ENCODE measurements at places on chromosomes 7 and 10.

- no peak for DNase-seq
These were observed 441.4 kb upstream of the COBL start for GRCh38 chr7:51757960-51758359.

DNA sequence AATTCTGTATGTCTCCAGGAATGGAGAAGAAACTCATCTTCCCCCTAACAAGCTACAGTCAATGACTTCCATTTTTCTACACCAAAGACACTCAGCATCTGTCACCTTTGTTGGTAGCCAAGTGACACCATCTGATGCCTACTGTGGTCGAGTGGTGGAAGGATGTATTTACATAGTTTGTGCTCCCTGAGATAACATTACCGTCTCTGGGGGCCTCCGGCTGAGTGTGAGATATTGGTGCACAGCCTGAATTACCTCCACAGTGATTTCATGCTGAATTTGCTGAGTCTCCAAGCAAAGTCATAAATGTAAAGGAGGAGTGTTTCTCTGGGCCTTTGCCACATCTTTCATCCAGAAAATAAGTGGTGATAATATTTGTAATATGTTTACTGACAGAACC lies 114.0 kb downstream of the GRID1 start:
- DNase-seq = no peak

GRCh38 chr7:155297517-155298287 lies at the start of gene INSIG1:
TSS of gene INSIG1 (plus strand) at chr7:155297878. CDS start at chr7:155298286, 408 bp downstream.
- DNase-seq = peak; percentile 92

- no peak for DNase-seq
These were observed 530.9 kb upstream of the AUTS2 start for GRCh38 chr7:69067397-69067796.

DNA sequence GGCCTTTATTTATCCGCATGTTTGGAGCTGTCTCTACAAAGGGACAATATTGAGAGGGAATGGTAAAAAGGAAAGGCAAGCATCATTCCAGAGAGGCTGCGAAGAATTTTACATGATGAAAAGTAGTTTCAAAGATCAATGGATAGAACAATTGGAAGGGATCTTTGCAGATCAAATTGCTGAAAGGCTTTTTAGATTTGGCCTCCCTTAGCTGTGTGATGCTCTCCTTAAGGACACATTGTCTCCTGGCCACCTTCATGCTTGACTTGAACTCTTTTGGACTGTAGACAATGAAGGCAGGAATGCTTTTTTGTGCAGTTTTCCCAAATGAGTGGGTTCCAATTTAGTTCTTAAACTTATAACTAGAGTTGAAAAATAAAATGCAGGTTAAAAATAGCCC lies 344.7 kb downstream of the ARL4A start:
- DNase-seq = no peak

GRCh38 chr10:121375172-121375571 lies 223.1 kb downstream of the FGFR2 start:
- no peak for DNase-seq

- no peak for DNase-seq
These were observed 591 bp downstream of the BZW2 start for GRCh38 chr7:16646472-16647072.

GRCh38 chr7:18064242-18064838 lies 36.7 kb upstream of the PRPS1L1 start:
- DNase-seq = no peak

GRCh38 chr7:64618785-64619456 lies 47.0 kb upstream of the ZNF107 start:
- peak; percentile 14 for DNase-seq

GRCh38 chr7:117777335-117778142 lies 95.7 kb downstream of the CTTNBP2 start:
- DNase-seq = no peak

DNA sequence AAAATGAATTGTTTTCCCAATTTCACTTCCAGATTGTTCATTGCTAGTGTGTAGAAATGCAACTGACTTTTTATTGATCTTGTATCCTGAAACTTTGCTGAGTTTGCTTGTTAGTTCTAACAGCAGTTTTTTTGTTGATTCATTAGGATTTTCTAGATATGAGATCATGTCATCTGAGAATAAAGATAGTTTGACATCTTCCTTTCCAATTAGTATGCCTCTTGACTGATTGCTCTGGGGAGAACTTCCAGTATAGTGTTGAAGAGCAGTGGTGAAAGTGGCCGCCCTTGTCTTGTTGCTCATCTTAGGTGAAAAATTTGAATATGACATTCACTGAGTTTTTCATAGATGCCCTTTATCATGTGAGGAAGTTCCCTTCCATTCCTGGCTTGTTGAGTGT lies 11.9 kb upstream of the SUN1 start:
- DNase-seq = no peak

DNA sequence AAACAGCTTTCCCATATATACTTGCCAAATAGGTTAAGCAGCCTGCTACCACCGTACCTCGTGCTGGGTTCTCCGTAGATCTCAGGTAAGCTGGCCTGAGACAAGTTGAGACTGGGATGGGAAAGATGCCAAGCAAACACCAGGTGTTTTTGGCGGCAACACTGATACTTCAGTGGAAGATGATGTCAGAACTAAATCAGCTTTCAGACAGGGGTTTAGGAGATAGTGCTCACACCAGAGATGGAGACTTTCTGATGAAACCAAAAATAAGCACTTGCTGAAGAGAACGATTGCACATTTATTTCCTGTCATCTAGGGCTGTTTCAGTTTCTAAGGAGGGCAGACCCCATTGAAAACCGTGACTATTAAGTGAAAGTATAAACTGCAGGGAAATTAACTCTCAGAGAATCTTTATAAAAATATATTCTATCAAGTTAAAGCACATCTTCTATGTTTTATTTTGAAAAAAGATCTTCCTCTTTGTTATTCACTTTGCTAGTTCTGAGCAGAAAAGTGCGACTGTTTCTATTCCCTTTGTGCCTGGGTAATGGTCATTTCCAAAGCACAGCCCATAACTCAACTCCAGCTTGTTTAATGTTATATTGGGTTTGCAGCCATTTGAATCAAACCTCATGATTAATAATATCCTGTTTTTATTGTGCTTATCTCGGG lies 149.9 kb downstream of the CPED1 start:
- no peak for DNase-seq

- DNase-seq = no peak
These were observed 1691.6 kb upstream of the LRRTM3 start for GRCh38 chr10:65234261-65234660.

DNA sequence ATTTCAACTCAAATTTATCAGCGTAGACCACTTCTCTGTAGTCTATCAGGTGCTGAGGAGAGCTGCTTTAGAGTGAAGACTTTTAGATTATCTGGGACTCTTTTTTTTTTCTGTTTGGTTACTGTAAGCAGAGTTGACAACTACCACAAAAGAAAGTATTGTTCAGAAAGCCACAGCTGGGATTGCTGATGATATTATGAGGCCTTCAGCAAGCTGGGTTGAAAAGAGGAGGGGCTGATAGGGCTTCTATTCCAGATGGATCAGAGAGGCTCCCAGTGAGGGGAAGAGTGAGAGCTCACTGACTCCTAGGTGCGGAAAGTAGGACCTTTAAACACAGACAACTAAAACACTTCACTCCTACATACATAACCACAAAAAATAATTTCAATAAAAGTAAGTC lies 188.5 kb upstream of the FERD3L start:
- DNase-seq = no peak

DNA sequence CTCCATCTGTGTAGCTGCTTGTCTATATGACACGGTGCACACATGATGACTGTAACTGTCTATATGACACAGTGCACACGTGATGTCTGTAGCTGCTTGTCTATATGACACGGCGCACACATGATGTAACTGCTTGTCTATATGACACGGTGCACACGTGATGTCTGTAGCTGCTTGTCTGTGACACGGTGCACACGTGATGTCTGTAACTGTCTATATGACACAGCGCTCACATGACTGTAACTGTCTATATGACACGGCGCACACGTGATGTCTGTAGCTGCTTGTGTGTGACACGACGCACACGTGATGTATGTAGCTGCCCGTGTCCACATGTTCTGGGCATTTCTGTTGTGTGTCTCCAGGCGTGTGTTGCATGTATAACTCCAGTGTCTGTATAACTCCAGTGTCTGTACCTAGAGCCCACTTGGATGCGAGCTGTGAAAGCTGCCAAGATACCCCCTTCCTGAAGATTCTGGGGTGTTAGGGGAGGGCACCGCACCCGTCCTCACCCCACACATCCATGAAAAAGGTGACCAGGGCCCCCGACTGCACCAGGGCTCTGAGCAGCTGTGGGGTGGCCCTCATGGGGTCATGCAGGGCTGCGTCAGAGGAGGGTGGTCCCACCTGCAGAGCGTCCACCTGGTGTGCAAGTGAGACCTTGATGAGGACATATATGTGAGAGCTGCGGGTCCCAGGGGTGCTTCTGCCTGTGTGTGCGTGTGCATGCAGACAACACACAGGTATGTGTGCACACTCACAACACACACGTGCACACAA lies 137.9 kb downstream of the ELFN1 start:
- DNase-seq = no peak

- no peak for DNase-seq
These were observed 506.3 kb downstream of the TYW1 start for GRCh38 chr7:67502929-67503328.

DNA sequence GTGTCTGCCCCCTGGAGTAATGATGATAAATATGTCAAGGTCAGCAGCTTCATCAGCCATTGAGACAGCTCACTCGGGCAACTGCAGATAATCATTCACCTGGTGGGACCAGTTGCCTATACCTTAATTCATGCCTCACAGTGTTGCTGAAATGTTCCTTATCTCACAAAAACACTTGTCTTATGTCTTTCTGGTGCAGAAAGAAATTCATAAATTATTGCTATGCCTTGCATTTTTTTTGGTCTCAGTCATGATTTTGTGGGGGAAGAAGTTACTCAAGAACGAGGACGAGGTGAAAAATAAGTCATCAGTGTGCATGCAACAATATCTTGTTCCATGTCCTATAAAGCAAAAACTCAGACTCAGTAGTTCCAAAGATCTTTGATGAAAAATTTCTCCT lies 16.0 kb downstream of the TRIL start:
- no peak for DNase-seq

DNA sequence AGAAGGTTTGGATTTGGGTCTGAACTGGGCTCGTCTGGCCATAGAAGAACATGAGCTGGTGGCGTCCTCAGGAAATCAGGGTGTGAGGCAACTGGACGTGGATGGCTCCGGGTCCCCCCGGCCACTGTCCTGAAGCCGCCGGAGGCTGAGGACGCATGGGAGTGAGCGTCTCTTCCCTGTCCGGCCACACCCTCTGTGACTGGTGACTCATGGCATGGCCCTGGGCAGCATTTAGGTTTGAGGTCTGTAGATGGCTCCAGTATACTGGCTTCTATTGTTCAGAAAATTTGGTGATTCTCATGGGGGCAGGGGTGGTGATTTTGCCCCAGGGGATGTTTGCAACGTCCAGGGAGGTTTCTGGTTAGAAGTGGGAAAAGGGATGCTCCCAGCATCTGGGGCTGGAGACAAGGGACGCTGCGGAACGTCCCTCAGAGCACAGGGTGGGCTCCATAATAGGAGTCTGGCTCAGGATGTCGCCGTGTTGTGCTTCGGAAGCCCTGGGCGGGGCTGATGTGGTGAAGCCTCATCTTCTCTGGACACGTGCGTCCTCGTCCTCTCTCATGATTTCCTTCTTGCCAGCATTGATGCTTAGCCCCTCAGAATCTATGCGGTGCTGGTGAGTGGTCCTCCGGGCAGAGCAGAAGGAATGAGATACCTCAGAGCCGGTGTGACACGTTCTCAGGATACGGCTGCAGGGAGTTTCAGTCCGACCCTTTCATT lies 49.9 kb downstream of the PITRM1 start:
- no peak for DNase-seq

DNA sequence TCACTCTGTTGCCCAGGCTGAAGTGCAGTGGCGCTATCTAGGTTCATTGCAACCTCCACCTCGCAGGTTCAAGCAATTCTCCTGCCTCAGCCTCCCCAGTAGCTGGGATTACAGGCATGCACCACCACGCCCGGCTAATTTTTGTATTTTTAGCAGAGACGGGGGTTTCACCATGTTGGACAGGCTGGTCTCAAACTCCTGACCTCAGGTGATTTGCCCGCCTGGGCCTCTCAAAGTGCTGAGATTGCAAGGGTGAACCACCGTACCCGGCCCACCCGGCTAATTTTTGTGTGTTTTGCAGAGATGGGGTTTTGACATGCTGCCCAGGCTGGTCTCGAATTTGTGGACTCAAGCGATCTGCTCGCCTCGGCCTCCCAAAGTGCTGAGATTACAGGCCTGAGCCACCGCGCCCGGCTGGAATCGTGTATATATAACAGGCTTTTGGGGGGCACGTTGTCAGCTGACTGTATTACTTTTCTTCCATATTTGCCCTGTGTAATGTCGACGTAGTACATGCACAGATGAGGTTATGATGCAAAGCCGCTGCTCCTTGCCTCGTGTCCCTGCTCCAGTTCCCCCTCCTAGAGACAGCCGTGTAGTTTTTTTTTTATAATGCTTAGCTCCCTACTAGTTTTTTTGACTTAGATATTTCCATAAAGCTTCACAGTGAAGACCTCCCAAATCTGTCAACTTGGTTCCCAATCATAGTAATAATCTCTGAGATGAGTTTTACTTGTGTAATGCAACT lies 883 bp upstream of the TRA2A start:
- no peak for DNase-seq

DNA sequence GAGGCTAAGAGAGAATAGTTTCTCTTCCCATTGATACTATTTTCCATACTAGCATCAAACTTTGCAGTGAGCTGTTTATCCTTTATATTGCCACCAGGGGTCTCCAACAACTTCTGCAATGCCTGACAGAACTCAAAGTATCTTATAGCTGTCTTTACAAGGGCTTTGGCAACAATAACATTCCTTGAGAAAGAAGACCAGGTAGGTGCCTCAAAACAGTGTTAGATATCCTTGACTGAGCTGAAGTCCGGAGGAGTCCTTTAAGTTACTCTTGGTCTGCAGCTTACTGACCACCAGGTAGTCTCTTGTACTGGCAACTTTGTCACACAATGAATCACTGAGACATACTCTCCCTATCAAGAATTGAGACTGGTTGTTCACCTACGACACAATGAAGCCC lies 30.0 kb upstream of the TES start:
- DNase-seq = peak; percentile 22

DNA sequence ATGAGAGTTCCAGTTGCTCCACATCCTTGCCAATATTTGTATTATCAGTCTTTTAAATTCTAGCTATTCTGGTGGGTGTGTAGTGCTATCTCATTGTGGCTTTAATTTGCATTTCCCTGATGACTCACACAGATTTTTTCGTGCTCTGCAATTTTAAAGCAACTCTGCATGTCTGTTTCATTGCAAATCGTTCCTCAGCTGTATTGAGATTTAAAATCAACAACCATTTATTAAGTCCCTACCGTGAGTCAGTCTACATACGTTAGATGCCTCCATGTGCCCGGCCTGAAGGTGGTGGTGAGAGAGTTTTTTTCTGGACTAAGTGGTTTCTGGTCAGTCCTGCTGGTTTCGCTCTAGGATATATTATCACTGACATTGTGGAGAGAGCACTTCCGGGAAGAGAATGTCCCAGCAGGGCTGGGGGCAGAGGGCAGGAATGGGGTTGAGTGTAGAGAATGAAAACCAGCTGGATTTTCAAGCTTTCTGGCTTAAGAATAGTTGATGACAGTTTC lies 8.4 kb upstream of the HYCC1 start:
- no peak for DNase-seq

Data from T-helper 1 cell (primary cell).